ENCODE measurements at places on chromosomes 2 and 18. TPM values are rescaled to one million over a fixed set of nuclear protein-coding genes. Genes with fewer than 3 reads are reported as not detected.

DNA sequence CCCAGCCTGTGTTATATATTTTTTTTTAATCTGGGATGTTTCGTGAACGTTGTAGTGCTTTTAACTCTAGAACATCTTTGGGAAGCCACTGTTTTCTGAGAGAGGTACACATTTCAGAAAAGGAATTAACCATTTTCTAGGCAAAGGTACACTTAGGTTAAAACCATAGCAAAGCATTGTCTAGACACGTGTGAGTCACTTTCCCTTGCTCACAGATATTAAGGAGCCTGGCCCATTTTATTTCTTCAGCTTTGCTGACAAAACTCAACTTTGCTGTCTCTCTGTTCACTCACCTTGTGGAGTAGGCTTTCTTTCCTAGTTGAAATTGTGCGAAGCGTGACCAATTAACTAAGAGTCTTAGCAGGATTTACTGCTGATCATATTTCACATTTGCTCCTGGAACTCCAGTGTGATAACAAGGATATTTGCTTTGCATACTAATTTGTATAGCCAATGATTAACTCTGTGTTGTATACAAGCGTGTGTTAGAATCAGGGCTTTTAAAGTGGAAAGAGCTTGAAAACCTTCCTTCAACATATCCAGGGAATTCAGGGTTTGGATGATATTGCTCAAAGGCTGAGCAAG, 215.0 kb upstream of the AGAP1 start:
- DNase-seq, result no peak

- DNase-seq, result no peak
These were observed 70.6 kb downstream of the B3GNT2 start for GRCh38 chr2:62266433-62267038.

DNA sequence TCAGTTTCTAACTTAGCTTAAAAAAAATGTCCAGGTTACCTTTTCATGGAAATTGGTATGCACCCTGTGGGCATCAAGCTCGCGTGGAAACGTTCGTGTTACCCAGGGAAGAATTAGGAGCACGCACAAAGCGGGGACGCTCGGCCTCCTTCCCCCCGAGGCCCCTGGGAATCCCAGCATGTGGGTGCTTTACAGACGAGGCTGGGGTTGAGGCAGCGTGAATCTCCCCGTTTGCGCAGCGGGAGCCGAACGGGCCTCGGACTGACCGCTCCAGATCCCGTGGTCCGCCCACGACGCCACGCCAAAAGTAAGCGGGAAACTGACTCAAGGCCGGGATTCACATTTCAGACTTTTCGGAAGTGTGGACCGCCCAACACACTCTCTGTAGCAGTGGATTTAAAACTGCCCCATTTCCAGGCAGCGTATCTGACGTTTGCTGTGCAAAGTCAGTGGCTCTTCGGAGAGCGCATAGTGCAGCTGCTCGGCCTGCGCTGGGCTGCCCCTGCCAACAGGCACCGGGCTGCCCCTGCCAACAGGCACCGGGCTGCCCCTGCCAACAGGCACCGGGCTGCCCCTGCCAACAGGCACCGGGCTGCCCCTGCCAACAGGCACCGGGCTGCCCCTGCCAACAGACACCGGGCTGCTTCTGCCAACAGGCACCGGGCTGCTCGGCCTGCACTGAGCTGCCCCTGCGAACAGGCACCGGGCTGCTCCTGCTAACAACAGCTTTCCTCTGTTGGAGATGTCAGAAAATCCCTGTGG, 49.7 kb downstream of the SH3YL1 start:
- DNase-seq, result peak; percentile 29

- DNase-seq, result no peak
These were observed 113.1 kb downstream of the GATA6 start for GRCh38 chr18:22282311-22283115.

DNA sequence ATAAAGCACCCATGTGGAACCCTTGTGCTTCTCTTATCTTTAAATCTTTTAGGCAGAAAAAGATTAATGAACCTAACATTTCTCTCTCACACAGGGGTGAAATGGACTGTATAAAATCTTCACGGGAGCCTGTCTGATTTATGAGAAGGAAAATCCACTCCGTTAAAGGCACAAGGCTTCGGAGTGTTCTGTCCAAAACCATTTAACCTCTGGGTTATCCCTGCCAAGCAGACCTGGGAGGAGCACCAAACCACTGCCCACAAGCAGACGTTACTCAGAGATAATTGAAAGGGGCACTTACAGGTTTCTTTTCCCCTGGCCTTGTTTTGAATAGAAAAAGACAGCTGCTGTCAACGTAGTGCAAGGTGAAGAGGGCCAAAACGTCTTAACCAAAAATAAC, 184.4 kb upstream of the DOK6 start:
- no peak for DNase-seq

Gene CFC1
- total RNA-seq, result not detected
